Vagina (tissue), 2 donors: ENCODE measurements at places on chromosomes 1 and 21.

DNA sequence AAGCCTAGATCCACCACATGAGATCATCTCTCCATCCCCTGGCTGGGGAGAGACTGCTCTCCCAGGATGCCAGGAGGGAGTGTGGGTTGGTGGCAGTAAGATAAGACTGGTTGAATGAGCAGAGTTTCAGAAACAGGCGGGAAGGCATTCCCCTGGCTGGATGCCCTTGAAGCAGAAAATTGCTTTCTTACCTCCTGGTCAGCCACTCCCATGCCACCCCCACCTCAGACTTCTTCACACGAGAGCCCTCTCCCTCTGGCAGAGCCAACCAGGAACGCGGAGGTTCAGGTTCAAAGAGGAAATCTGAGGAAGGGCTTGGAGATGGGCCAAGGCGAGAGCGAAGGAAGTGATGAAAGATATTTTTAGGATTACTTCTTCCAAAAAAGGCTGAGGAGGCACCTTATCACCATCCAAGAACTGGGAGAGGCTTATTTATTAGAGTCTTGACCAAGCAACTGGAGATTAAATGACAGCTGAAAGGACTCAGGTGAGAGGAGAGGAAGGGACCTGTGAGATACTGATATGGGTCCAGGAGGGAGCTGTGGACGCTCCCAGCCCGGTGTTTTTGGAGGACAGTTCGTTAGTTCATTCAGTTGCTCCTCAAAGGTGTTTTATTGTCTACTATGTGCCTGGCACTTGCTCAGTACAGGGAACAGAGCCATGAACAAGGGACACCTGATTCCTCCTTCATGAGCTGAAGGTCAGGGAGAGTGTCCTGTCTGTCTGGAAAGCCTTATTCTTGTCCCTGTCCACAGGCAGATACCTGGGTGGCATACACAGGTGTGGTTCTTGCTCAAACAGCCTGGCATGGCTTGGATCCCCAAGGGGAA is 18.9 kb upstream of the SLC26A9 start:
- no peak for DNase-seq

DNA sequence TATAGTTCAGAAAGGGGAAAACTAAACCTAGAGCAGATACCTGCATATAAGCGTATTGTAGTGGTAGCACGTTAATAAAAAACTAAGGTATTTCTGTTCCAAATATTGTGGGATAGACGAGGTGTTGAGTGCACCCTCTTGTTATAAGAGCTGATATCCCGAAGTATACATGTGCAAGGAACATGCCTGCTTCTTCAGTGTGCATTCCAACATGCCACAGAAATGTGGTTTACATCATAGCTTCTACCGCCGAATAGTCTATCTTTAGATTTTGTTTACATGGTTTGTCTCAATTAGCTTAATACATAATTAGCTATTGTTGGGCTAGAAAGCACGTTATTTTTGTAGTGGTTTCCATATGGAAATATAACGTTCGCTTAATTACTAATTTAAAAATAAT is 2.2 kb downstream of the CHRM3 start:
- DNase-seq = no peak

- DNase-seq = no peak
Observed at GRCh38 chr1:204837440-204838084, 33.1 kb upstream of the NFASC start.

DNA sequence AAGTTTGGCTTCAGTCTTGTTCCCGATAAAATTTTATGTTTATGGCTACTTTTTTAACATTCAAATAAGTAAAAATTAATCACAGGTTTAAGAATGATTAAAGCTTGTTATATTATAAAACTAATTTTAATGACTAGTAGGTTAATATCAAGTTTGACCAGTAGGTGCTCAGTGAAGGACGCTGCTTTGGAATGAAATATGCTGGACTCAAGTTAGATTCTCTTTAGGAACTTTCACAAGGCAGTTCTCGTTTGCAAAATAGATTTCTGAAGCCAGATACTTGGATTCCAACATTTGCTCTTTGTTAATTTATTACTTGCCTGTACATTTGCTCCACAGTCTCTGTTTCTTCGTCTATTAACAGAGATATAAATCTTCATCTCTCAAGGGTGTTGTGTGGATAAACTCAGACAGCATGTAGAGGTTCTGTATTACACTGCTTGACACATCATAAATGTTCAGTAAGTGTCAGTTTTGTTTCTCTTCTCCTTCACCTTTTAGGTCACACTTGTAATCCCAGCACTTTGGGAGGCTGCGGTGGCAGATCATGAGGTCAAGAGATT is 432.8 kb upstream of the CHRM3 start:
- DNase-seq = no peak

- DNase-seq = no peak
Observed at GRCh38 chr1:241533326-241534115, 1.3 kb downstream of the KMO start.

GRCh38 chr1:170510163-170510562 is 21.8 kb upstream of the GORAB start:
- no peak for DNase-seq

GRCh38 chr1:58585581-58586151 is 8.6 kb upstream of the TACSTD2 start:
- no peak for DNase-seq

- DNase-seq = no peak
Observed at GRCh38 chr1:76901158-76901767, 34.0 kb downstream of the ST6GALNAC5 start.
